ENCODE measurements at places on chromosomes 6 and 20.

- no peak for DNase-seq
Measured at GRCh38 chr6:50905297-50905696, 86.6 kb downstream of the TFAP2B start.

GRCh38 chr6:88145298-88145963 is 20.7 kb downstream of the CNR1 start:
- DNase-seq, result no peak

GRCh38 chr6:98847779-98848538 is 13.6 kb downstream of the POU3F2 start:
- no peak for DNase-seq

DNA sequence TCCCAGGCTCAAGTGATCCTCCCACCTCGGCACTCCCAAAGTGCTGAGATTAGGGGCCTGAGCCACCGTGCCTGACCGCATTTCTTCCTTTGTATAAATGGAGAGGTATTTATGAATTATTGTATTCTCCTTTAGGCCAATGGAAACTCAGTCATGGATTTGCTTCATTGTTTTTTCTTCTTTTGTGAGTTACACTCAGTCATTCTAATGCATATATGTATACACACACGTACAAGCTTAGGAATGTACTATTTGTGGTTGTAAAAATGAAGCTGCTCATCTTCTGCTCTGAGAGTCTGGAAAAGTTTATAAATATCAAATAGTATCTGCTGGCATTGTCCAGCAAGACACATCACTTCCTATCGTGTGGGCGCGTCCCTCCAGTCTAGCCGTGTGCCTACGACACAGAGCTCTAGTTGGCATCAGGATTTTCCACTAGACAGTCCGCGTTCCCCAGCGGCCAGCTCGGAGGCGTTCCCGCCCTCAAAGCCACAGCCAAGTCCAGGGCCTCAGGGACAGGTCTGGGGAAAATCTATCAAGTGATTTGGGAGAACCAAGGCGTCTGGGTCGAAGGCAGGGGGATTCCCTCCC is 215.2 kb downstream of the NFATC2 start:
- no peak for DNase-seq

DNA sequence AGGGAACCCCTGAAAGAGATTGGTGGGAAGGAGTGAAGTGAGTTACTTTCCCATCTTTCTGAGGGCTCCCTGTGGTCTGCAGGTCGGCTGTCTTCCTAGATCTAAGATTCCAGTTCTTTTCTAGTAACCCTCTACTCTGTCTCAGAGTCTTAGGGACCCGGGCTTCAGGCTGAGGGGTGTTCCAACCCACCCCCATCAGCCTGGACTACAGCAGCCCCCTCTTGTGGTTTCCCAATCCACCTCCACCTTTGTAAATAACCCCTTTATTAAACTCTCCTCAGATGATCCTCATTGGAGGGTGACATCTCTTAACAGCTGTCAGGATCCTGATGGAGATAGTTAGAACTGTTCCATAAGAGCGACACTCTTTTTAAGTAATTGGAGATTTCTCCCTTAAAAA is 300.4 kb downstream of the LRFN2 start:
- no peak for DNase-seq

GRCh38 chr6:4809999-4810918 is 34.1 kb downstream of the CDYL start:
- DNase-seq, result peak; percentile 40

GRCh38 chr6:144534180-144534579 is 249.0 kb downstream of the UTRN start:
- DNase-seq, result no peak

DNA sequence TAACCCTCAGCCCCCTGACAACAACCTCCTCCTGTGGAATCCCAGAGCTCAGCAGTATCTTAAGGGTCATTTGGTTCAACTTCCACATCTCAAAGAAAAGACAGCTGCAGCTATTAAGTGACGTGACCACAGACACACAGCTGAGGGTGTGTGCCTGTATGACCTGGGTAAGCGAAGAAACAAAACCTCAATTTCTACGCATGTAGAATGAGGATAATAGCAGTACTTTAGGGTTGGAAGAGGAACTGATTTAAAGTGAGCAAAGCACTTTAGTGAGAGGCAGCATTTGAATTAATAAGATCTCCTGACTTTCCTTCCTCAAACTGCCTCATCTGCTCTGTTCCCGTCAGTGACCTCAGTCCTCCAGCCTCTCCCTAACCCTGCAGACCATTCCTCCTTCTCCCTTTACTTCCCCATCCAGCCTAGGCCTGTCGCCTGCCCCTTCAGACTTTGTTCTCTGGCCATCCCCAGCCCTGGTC is 6.8 kb upstream of the ARMC2 start:
- no peak for DNase-seq

GRCh38 chr20:31695849-31696804 is 26.5 kb downstream of the BCL2L1 start:
- peak; percentile 97 for DNase-seq

DNA sequence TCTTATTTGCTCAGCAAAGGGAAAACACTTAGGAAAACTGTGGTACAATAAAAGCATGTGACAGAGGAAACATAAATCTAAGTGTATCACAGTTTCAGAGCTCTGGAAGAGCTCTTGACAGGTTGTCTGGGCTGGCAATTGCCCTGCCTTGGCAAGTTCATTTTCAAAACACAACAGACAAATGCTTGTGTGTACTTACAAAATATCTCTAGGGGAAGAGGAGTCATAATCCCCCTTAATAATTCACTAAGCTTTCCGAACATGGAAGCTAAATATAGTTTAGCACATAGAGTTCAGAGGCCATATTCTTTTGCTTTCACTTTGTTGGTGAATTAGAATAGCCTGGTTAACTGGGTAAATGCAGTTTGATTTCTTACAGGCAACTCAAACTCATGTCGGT is 211.6 kb upstream of the THEMIS start:
- DNase-seq, result no peak

DNA sequence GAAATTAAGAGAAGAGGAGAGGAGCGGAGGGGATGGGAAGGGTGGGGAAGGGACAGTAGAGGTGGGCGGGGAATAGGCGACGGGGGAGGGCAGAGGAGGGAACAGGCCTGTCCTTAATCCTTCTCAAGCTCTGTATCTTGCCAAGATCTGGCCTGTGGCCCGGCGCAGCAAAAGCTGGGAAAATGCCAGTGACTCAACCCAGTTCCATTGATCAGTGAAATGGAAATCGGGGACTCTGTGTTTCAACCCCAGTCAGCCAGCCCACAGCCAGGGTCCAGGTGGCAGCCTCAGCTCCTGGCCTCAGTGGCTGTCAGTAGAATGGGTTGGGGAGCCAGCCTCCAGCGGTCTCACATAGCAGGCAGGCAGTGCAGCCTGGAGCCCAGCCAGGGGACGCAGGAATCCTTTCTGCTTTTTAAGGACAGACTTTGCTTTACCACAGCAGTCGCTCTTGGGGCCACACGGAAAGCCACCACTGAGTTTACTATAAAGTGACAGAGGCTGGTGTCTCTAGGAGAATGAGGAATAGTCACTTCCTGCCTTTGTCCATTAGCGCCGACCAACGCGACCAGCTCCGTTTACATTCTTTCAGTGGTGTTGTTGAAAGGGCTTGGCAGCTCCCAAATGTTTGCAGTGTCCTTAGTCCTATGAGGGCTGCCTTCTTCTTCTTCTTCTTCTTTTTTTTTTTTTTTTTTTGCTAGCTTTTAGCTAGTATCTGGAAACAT is 128.0 kb downstream of the RIN2 start:
- no peak for DNase-seq

DNA sequence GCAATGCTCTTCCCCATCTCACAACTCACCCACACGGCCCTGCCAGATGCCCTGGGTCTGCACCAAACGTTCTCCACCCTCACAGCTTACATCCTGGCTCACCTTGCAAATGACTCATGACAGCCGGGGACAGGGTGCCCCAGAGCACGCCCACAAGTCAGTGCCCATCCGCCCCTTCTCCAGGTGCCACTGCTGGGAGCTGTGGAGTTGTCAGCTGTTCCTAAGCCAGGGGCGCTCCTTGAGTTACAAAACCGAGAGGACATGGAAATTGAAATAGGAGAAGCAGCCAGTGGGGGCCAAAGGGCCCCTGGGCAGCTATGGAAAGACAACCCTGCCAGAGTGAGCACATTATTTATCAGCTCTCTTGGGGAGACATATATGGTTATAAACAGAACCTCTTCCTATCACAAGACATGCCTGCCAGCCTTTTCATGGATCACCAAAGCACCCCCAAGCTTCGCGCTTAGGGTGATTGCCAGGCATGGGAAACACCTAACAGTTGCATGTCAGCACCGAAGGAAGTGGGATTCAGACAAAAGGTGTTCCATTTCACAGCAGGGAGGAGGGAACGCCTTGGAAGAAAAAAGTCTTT is 236.8 kb downstream of the LY86 start:
- DNase-seq, result no peak

DNA sequence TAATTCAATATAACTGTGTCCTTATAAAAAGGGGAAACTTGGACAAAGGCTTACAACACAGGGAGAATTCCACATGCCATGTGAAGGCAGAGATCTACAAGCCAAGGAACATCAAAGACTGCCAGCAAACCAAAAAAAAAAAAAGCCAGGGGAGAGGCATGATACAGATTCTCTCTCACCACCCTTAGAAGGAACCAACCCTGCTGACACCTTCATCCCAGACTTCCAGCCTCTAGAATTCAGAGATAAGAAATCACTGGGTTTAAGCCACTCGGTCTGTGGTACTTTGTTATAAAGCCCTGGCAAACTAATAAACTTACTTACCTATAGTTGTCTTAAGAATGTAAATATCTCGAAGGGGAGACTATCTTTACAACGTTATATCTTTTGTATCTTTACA is 4.4 kb downstream of the SERINC3 start:
- no peak for DNase-seq

GRCh38 chr6:35216851-35217811 is 3.4 kb downstream of the SCUBE3 start:
- DNase-seq, result no peak

GRCh38 chr6:77105091-77105490 is 358.2 kb downstream of the HTR1B start:
- no peak for DNase-seq

DNA sequence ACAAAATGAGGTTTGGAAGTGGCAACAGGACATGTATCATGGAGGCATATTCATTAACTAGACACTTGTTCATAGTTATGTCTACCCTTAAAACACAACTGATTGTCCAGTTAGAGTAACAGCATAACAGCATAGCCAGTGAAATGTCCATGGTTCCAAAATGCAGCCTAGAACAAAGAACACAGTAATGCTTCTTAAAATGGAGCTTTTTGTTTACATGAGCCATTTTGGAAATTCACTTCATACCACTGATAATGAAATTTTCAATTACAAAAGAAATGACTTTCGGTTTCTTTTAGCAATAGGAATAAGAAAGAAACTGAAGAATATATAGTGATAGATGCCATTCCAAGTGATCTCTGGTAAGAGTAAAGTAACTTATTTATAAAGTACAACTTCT is 111.1 kb upstream of the DST start:
- no peak for DNase-seq

- no peak for DNase-seq
Measured at GRCh38 chr6:119043783-119044182, 34.7 kb downstream of the FAM184A start.

DNA sequence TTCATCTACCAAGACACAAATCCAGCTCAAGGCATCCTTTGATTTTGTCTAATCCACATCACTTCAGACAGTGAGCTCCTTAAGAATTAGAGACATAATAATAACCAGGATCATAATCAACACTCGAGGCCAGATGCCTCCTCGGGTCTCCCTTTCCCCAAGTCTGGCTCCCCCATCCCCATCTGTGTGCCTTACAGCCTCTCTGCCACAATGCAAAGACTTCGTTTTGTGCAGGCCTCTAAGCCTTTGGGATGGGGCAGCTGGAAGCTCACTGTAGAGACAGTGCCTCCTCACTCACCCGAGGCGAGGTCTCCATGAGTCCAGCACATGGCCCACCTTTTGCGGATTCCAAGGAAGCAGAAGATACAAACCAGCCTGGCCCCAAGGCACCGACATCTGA is 30.3 kb downstream of the LRFN2 start:
- DNase-seq, result no peak

DNA sequence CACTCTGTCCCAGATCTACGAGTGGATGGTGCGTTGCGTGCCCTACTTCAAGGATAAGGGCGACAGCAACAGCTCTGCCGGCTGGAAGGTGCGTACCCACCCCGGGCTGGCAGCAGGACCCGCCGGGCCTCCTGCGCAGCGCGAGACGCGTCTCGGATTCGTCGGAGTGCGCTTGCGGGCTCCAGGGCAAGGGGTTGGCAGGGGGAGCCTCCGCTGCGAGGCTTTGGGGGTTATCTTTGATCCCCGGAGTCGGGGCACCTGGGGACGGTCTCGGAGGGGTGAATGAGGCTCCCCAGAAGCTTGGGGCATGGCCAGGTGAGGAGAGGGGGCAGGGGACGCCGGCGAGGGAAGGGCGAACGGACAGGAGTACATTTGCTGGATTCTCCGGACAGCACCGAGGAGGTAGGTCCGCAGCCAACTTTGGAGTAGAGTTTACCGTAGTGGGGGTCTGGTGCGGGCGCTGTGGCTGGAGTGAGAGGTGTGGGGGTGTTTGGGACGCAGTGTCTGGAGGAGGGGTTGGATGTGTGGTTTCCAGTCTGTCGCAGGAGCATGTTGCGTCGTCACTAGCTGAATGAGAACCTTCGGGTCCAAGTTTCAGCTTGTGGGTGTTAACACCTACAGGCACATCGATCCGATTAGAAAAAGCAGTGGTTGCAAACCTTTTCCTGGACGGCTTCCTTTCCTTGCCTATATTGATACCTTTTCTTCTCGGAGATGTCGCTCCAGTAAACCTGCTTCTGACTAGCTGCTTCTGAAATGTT is 1.2 kb downstream of the FOXO3 start:
- peak; percentile 64 for DNase-seq

DNA sequence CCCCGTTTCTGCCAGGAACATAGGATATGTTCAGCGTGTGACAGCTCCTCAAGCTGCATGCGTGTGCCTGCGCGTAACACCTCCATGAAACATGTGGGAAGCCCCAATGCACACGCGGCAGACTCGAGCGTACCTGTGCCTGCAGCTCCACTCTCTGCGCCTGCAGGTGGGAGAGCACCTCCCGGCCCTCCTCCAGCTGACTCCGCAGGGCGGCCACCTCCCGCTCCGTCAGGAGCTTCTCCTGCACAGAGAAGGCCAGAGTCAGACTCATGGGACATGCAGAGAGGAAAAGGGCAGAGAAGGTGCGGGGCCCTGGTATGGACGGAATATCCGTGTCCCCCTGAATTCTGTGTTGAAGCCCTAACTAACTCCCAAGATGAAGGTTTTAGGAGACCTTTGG is 22.4 kb downstream of the BFSP1 start:
- DNase-seq, result no peak

GRCh38 chr20:17431621-17432364 is 99.4 kb downstream of the BFSP1 start:
- peak; percentile 60 for DNase-seq

DNA sequence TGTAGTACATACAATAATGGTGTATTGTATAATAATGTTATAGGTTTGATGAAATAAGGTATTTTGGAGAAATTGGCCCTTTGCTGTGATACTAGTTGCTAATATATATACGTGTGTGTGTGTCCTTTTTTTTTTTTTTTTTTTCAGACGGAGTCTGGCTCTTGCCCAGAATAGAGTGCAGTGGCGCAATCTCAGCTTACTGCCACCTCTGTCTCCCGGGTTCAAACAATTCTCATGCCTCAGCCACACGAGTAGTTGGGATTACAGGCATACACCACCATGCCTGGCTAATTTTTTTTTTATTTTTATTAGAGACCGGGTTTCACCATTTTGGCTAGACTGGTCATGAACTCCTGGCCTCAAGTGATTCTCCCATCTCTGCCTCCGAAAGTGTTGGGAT is 23.3 kb downstream of the SENP6 start:
- DNase-seq, result no peak

- no peak for DNase-seq
Measured at GRCh38 chr6:6105472-6106036, 98.8 kb upstream of the NRN1 start.

All from RKO (cell line).